NCI-H446 (cell line): ENCODE measurements at places on chromosomes 4 and X.

DNA sequence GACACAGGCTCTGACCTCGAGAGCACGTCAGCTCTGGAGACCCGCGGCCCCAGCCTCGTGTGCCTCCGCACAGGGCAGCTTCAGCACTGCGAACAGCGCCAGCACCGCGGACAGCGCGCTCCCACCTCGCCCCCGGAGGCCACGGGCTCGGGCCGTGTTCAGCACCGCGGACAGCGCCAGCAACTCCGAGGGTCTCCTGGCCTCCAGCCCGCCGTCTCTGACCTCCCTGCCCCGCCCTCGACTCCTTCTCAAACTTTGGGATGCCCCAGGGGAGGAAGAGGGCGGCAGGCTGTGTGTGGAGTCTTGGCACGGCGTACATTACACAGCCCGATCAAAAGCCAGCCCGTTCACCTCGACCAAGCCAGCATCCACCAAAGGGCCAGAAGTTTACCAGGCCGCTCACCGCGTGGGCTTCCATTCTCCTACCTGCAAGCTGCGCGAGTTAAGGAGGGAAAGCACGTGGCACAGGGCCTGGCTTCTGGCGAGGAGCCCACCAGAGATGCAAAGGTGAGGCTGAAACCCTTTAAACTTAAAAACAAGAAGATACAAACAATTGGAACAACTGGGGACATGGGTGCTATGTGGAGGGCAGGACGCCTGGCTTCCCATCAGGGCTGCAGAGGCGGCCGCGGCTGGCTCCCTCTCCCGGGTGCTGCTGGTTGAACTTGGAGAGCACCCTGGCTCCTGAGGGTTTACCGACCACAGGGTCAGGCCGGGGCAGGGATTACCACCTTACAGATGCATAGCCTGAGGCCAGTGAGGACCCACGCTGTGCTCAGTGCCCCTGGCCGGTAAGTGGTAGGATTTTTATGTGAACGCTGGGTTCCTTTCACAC, 4.5 kb upstream of the NKX1-1 start:
- no peak for DNase-seq

GRCh38 chrX:129649268-129650182, 5.2 kb downstream of the APLN start:
- no peak for DNase-seq

DNA sequence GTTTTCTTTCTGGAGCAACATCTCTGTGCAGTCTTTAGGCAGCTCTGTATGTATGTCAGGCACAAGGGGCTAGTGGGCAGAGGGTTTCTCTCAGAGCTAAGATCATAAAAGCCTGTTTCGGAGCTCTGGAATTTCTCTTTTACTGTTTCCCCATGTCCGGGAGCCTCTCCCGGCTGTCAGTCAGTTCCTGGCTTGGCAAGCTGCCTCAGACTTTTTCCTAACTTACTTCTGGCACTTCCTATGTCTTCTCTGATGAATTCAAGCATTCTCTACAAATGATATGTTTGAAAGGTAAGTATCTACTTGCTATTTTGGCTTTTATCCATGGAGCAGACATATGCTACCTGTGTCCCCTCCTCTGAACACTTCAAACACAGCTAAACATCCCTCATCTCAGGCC, 129.3 kb upstream of the PGRMC2 start:
- DNase-seq: peak; percentile 0

DNA sequence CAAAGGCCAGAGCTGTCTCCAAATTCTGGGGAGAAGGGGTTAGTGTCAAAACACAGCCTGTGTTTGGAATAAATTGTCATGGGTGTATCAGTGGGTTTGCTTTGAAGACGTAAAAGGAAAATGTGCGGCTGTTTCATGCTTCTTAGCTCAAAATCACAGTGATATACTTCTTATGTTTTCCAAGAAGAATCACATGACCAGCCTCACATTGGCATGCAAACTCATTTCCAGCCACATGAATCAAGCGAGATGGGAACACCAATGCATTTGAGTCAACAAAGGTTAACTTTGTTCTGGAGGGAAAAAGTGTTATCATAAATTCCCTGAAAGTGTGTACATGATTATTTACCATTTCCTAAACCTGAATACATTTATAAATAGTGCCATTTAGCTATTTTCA, 19.0 kb upstream of the SPP1 start:
- DNase-seq: no peak

DNA sequence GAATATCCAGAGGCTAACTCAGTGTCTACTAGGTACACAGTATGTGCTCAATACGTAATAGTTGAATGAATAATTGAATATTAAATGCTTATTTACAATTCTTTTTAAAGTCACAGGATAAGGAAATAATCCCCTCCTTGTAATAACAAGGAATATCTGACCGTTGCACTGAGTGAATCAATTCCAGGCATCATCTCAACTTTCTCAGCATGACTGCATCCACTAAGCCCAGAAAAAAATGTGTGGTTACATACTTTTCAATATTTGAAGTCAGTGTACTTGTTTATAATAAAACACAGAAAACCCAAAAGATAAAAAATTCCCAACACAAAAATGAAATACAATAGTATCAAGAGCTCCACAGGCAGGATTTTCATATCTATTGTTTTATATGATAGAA, 105.4 kb downstream of the TMEM144 start:
- DNase-seq: no peak

DNA sequence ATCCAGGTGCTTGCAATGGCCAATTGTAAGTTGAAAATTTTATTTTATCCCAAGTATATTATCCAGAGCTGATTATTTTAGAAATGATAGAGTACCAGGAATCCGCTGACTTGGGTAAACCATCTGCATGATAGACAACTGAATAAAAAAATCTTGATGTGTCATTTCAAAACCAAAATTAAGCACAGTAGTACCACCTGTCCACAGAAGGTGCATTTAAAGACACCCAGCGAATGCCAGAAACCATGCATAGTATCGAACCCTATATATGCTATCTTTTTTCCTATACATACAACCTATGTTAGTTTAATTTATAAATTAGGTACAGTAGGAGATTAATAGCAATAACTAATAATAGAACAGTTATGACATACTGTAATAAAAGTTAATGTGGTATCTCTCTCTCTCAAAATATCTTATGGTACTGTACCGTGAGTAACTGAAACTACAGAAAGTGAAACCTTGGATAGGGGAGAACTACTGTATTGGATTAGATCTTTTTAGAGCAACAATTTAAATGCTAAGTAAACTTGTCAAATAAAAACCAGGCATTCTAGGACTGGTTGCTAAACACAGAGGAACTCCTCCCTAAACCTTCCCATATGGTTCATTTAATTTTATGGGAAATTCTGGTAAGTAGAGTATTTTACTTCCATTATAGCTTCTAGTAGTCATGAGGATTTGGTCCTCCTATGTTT, 6.2 kb downstream of the NEIL3 start:
- no peak for DNase-seq

DNA sequence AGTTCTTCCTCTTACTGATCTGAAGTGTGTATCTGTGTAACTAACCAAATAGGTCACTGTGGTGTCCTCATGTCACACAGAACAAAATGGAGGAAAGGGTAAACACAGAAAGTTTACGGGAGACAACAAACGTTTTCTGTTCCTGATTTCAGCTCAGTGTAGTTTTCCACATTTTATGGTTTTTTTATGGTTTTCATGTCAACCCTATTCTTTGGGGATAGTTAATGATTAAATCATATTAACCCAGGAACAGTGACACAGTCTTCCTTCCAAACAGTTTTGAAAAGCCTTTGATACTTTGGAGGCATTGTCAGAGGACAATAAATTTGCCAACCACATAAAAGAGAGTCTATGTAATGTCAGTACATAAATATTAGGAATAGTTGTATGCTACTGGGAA, 4.2 kb downstream of the LNX1 start:
- no peak for DNase-seq

DNA sequence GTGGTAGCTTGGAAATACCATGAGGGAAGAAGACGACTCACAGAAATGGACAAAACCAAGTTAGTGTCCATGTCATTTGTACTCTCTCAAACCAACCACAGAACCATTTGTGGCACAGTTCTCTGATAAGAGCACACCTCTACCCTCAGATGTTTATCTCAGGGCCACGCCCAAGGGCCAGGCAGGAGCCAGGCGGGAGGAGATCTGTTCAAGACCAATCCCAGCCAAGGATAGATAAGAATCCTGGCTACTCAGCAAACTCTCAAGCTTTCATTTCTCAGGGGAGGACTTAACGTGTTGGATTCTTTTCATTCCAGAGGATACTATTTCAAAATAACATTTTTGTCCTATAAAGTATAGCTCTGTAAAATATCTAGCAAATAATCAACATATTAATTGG, 95.0 kb downstream of the NYX start:
- DNase-seq: no peak

GRCh38 chrX:154827194-154828015, 7.1 kb downstream of the SMIM9 start:
- DNase-seq: no peak

- no peak for DNase-seq
Measured at GRCh38 chr4:6425336-6425735, 47.1 kb downstream of the PPP2R2C start.

GRCh38 chr4:175824076-175824475, 12.0 kb upstream of the GPM6A start:
- DNase-seq: peak; percentile 30

DNA sequence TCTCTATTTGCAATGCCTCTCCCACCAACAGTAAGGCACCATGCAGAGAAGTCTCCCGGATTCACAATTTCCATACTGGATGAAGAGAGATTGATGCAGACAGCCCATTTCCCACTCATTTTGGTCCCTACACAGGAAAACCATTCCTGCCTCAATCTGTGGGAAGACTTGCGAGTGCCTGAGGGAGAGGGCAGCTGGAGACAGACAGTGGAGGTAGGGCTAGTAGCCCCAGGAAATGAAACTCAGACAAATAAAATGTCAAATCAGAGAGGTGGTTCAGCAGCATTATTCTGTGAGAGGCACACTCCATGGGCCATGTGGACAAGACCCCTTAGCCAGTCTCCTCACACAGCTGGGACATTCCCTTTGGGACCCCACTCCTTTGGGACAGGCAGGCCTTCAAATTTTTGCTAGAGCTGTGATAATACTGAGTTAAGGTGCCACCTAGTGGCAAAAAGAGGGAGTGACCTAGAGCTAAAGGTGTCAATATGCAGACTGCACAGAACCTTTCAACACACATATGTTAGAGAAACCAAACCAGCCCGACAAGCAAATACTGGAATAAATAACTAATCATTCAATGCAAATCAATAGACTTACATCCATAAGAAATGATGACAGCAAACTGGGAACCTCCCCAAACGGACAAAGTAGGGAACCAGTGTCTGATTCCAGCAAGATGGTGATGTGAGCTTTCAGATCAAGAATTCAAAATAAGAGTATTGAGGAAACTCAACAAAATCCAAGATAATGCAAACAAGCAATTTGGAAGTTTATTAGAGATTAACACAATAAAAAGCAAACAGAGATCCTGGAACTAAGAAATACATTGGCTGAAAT, 1865.3 kb upstream of the AGA start:
- peak; percentile 34 for DNase-seq

DNA sequence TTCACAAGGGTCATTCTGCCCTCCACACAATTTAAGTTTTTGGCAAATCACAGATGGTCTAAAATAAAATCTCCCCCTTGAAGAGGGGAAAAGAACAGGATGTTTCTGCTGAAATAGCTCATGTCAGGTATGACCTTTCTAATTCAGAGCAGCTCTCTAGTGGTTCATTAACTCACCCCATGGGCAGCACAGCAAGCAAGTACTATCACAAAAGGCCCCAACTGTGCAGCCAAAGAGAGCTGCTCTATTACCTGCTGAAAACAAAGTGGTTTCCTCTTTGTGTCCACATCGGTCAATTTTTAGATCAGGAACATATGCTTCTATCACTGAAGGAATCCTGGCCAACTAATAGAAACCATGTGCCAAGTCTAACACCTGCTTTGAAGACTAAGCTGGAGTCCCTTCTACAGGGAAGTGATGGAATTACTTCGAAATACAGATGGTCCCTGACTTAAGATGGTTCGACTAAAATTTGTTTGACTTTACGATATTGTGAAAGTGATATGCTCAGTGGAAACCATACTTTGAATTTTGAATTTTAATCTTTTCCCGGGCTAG, 164.3 kb downstream of the ENOX2 start:
- no peak for DNase-seq

DNA sequence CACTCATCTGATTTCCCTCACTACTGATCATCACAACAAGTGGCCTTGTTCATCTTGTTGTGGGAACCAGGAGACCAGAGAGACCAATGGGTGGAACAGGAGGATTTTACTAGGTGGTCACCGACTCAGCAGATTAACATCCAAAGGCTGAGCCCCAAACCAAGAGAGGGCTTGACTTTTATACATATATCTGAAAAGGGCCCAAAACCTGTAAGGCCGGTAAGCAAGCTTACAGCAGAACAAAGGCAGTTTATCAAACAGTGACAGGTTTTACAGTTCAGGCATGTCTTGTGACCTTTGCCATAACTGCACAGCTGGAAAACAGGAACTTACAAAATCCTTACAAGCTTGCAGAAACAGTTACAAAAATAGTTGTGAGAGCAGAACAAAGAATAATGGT, 195.9 kb downstream of the OR13H1 start:
- no peak for DNase-seq

DNA sequence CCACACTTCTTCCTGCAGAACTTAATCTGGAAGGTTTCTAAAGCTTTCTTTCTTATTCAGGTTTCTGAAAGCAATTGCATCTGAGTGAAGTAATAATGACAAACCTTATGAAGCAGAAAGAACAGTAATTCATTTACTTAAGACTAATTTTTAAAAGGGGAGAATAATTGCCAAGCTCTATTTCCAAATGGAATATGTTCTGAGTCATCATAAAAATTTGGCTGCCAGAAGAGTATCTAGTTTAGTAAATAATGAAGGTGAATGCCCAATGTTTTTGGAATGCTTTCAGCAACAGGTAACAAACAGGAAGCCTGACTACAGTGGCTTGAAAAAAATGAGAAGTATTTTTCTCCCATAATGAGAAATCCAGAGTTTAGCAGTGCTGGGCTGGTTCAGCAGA, 227.3 kb upstream of the TET2 start:
- no peak for DNase-seq

GRCh38 chr4:3372933-3373465, 68.8 kb upstream of the HGFAC start:
- no peak for DNase-seq

DNA sequence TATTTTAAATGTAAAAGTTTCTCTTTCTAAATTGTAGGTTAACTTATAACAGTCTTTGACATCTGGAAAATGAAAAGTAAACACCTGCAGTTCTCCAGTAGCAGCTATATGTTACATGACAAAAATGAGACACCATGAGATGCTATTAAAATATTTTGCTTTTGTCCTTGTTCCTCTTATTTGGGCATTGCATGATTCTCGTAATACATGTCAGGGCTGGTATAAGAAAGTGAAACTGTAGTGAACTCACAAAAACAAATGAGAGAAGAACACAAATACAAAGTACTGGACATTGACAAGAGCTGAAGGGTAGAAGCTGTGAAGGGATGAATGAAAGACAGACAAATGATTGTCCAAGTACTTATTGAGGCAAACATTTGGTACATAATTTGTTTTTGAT, 9.0 kb downstream of the GK2 start:
- no peak for DNase-seq

- DNase-seq: no peak
Measured at GRCh38 chr4:56653461-56654237, 27.4 kb downstream of the HOPX start.
